ENCODE measurements at places on chromosomes 4 and X. TPM values are rescaled to one million over a fixed set of nuclear protein-coding genes. Genes with fewer than 3 reads are reported as not detected.

The TBC1D1 gene
- total RNA-seq, result 59.2 TPM

The IDUA gene
- 43.6 TPM for total RNA-seq

The MAGED2 gene
- total RNA-seq, result 63.2 TPM

The RTL9 gene
- not detected for total RNA-seq

The IL2 gene
- total RNA-seq, result 0.45 TPM

The KCNIP4 gene
- not detected for total RNA-seq

The UNC5C gene
- total RNA-seq, result not detected

The FGB gene
- not detected for total RNA-seq

The STS gene
- 2.4 TPM for total RNA-seq

The NALF2 gene
- total RNA-seq, result not detected

The SLC38A5 gene
- 25.1 TPM for total RNA-seq

The CFAP99 gene
- not detected for total RNA-seq

The CLDN24 gene
- total RNA-seq, result 1.3 TPM

The HS3ST1 gene
- not detected for total RNA-seq

The TLL1 gene
- total RNA-seq, result not detected

The ELOVL6 gene
- total RNA-seq, result 25.0 TPM

The TCEAL7 gene
- not detected for total RNA-seq

The MAGEE2 gene
- not detected for total RNA-seq

The RAB9B gene
- total RNA-seq, result 0.45 TPM

The ARX gene
- total RNA-seq, result not detected

The DMD gene
- not detected for total RNA-seq

The HTN3 gene
- total RNA-seq, result not detected

The CTAG2 gene
- not detected for total RNA-seq

The DDX60 gene
- 31.5 TPM for total RNA-seq

The MAGEC2 gene
- not detected for total RNA-seq

The UGT2B10 gene
- not detected for total RNA-seq

The POLA1 gene
- 11.3 TPM for total RNA-seq

The DDX53 gene
- not detected for total RNA-seq

The ALG13 gene
- 120 TPM for total RNA-seq

The MEPE gene
- not detected for total RNA-seq

The TEC gene
- total RNA-seq, result 4.7 TPM

The TBC1D9 gene
- total RNA-seq, result 1.3 TPM

The BGN gene
- not detected for total RNA-seq

The TMPRSS11A gene
- not detected for total RNA-seq

The STK32B gene
- total RNA-seq, result 0.32 TPM

The MAGEA12 gene
- not detected for total RNA-seq

The UCP1 gene
- not detected for total RNA-seq

The GPAT3 gene
- total RNA-seq, result 11.3 TPM

The SCD5 gene
- 11.6 TPM for total RNA-seq

The TMPRSS11F gene
- total RNA-seq, result not detected

The HERC5 gene
- total RNA-seq, result 11.0 TPM

The TMEM31 gene
- total RNA-seq, result not detected

The PNMA3 gene
- 4.2 TPM for total RNA-seq

The FAM9C gene
- total RNA-seq, result not detected

The FHIP1A gene
- 0.49 TPM for total RNA-seq

The INTS6L gene
- 30.2 TPM for total RNA-seq

The GAGE13 gene
- total RNA-seq, result not detected

The ARMCX5 gene
- 13.1 TPM for total RNA-seq

The SLC25A43 gene
- total RNA-seq, result 6.4 TPM

The IL21 gene
- total RNA-seq, result not detected

The ADH4 gene
- total RNA-seq, result not detected
